ENCODE measurements at places on chromosomes 12 and 14. TPM values are rescaled to one million over a fixed set of nuclear protein-coding genes. Genes with fewer than 3 reads are reported as not detected.

Gene BEST3
- 6.6 TPM for total RNA-seq

Gene KCNA5
- total RNA-seq, result 2.5 TPM

Gene TTC9
- 26.9 TPM for total RNA-seq

Gene ASCL1
- total RNA-seq, result 15.0 TPM

Gene CHMP4A
- 35.1 TPM for total RNA-seq

Gene PIWIL1
- total RNA-seq, result not detected

Gene PPP1R36
- not detected for total RNA-seq

Gene POLE2
- 9.4 TPM for total RNA-seq

Gene NXPH4
- total RNA-seq, result 1.6 TPM

Gene SLC7A7
- 2.8 TPM for total RNA-seq

Gene GOLGA5
- total RNA-seq, result 31.0 TPM

Gene ANO2
- 4.4 TPM for total RNA-seq

Gene C14orf180
- total RNA-seq, result not detected

Gene ZBTB25
- 21.0 TPM for total RNA-seq
